ENCODE measurements at places on chromosomes 11 and 22. TPM values are rescaled to one million over a fixed set of nuclear protein-coding genes. Genes with fewer than 3 reads are reported as not detected.

Gene CCDC89
- 1.4 TPM for total RNA-seq

Gene PTPN5
- total RNA-seq: 4.8 TPM

Gene SLC5A1
- 2.9 TPM for total RNA-seq

Gene RAB3IL1
- total RNA-seq: 3.5 TPM

Gene NAALAD2
- total RNA-seq: 38.9 TPM

Gene FBXO7
- 82.8 TPM for total RNA-seq

Gene NCF4
- total RNA-seq: 3.5 TPM

Gene TEX54
- not detected for total RNA-seq

Gene ADORA2A
- total RNA-seq: 3.7 TPM

Gene IL17REL
- not detected for total RNA-seq

Gene ARCN1
- 108 TPM for total RNA-seq

Gene AIFM3
- 1.8 TPM for total RNA-seq

Gene SLC6A5
- not detected for total RNA-seq

Gene MGAT3
- total RNA-seq: 7.4 TPM

Gene BUD13
- total RNA-seq: 12.2 TPM

Gene SCGB1A1
- total RNA-seq: 203 TPM

Measured in prostate gland (tissue), 2 donors.